CD4-positive, alpha-beta T cell (primary cell): ENCODE measurements at places on chromosomes 7 and 10. TPM values are rescaled to one million over a fixed set of nuclear protein-coding genes. Genes with fewer than 3 reads are reported as not detected.
A peak's percentile ranks its signal among the peaks of the same experiment; 100 is the strongest.

Gene TLX1
- not detected for total RNA-seq

DNA sequence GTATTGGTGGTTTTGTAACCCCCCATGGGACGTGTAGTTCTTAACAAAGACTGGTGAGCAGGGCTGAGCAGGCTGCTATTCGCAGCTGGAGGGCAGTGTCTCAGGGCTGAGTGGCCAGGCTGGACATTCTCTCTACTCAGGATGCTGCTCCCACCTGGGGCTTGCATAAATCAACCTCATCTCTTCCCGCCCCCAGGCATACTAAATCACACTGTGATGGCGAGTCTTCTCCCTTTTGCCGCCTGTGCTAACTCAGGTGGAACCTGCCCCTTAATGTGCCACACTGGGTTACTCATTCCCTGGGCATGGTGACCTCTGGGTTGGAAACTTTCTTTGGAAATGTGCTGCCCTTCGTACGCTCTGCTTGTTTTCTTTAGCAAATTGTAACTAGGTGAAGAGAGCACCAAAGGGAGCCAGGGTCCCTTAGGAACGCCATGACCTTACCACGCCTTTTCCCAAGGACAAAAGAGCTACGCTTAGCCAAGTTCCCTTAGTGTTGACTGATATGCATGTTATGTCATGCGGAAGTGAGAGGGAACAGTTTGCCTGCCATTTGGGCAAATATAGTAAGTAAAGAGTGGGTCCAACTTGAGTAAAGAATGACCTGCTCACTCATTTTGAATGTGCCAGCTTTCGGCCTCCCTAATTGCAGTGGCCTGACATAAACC is 40.4 kb upstream of the COBL start:
- no peaks in the 10 kb centered on the region for H3K4me1 ChIP-seq
- peaks cover 2% of the 10 kb centered on the region for H3K27me3 ChIP-seq
- no peak overlapping the region for H3K27ac ChIP-seq
- H3K36me3 ChIP-seq = no peaks in the 10 kb centered on the region

Gene TMEM270
- not detected for total RNA-seq

DNA sequence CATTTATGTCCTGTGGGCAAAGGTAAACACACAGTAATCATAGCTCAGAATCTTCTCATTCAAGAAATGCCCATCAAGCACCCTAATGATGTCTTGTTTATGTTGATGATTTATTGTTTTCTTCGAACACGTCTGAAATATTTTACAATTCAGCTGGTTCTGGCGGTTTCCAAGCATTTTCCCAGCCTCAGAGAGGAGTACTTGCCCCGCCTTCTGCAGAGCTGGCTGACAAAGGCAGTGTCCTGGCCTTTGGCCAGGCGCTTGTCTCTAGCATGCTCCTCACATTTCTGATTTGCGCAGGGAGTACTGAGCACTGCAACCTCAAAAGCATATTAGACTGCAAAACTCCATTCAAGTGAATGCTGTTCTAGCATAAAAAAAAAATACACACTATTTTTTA is 314.2 kb upstream of the GNAI1 start:
- DNase-seq = no peak
- H3K4me1 ChIP-seq = no peaks in the 10 kb centered on the region
- no peaks in the 10 kb centered on the region for H3K36me3 ChIP-seq
- H3K27ac ChIP-seq = no peak overlapping the region

Gene HTR7
- total RNA-seq = 0.08 TPM

GRCh38 chr7:70529436-70529835 is 602.5 kb upstream of the GALNT17 start:
- H3K27me3 ChIP-seq = no peaks in the 10 kb centered on the region
- no peak overlapping the region for H3K27ac ChIP-seq

GRCh38 chr7:135763261-135763660 is 14.6 kb upstream of the FAM180A start:
- H3K36me3 ChIP-seq = no peaks in the 10 kb centered on the region
- no peak for DNase-seq
- peaks cover 8% of the 10 kb centered on the region for H3K27me3 ChIP-seq

GRCh38 chr7:100629117-100629716 is 12.1 kb downstream of the TFR2 start:
- no peaks in the 10 kb centered on the region for H3K36me3 ChIP-seq
- H3K27me3 ChIP-seq = no peaks in the 10 kb centered on the region
- H3K4me3 ChIP-seq = no peak overlapping the region
- H3K27ac ChIP-seq = no peak overlapping the region
- peaks cover 44% of the 10 kb centered on the region for H3K4me1 ChIP-seq

DNA sequence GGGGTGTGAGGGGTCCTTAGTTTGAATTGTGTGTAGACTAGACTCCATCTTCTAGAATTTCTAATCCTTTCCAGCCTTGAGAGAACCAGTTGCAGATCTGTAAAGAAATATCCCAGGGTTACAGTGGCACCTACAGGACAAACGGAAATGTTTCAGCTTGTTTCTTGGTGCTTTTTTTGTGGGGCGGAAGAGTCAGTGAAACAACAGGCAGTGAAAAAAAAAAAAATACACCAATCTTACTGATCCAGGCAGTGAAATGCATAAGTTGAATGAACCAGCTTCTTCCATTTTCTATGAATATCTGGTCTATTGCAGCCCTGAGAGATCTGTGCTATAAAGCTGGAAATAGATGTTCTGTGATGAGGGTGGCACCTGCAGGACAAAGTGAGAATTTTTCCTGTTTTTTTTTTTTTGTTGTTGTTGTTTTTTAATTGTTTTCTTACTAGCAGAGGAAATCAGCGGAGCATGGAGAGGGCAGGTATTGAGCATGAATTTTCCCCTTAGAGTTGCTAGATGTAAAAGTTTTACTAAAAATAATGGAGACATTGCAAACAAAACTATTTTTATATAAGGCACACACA is 81.9 kb upstream of the DYNC1I1 start:
- no peak overlapping the region for H3K4me3 ChIP-seq
- no peak overlapping the region for H3K27ac ChIP-seq
- no peaks in the 10 kb centered on the region for H3K36me3 ChIP-seq
- no peak for DNase-seq
- no peaks in the 10 kb centered on the region for H3K4me1 ChIP-seq
- H3K27me3 ChIP-seq = no peaks in the 10 kb centered on the region

Gene CADPS2
- total RNA-seq = not detected

Gene CPVL
- 3.8 TPM for total RNA-seq

DNA sequence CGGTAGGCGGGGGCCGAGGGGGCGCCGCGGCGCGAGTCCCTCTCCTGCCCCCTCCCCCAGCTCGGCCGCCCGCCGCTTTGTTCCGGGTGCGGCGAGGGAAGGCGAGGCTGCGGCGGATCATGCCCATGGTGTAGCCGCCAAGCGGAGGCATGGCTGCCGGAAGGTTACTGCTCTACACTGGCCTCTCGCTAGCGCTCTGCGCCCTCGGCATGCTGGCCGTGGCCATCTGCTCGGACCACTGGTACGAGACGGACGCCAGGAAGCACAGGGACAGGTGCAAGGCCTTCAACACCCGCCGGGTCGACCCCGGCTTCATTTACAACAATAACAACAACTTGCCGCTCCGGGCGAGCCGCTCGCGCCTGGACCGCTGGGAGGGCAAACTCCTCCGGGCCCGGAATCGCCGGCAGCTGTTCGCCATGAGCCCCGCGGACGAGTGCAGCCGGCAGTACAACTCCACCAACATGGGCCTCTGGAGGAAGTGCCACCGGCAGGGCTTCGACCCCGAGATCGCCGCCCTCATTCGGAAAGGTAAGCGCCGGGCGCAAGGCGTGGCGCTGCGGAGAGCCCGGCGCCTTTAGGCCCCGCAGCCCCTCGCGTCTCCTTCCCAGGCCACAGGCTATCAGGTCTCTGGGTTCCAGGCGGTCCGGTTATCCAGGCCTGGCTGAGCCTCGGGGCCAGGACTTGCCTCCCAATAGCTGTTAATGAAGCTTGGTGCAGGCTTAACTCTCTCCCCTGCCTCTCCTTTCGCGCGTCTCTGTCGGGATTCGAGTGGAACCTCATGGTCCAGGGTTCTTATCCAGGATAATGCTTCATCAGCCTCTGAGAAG is 513 bp downstream of the TMEM178B start:
- H3K36me3 ChIP-seq = no peaks in the 10 kb centered on the region
- H3K27ac ChIP-seq = no peak overlapping the region
- peaks cover 35% of the 10 kb centered on the region for H3K4me1 ChIP-seq
- H3K4me3 ChIP-seq = peak overlapping the region; percentile 50

GRCh38 chr10:104351919-104352318 is 1.7 kb upstream of the CFAP58 start:
- no peaks in the 10 kb centered on the region for H3K27me3 ChIP-seq
- no peaks in the 10 kb centered on the region for H3K36me3 ChIP-seq
- H3K4me1 ChIP-seq = peaks cover 27% of the 10 kb centered on the region
- DNase-seq = no peak
- H3K4me3 ChIP-seq = peak overlapping the region; percentile 20
- no peak overlapping the region for H3K27ac ChIP-seq

DNA sequence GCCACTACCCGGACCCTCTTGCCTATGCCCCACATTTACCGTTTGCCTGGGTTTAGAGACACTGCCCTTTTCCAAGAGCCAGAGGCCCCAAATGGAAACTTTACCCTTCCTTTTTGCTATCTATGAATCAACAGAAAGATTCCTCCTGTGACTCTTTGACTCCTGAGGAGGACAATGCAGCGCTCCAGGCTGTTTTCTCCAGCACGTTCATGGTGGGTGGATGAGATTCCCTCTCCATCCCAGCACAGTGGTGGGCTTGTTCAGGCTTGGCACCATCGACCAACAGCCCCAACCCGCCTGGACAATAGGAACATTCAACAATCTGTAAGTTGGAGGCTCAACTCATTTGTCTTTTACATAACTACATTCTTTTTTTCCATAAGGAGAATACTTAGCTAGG is 55.9 kb downstream of the DLD start:
- H3K27ac ChIP-seq = no peak overlapping the region
- H3K36me3 ChIP-seq = no peaks in the 10 kb centered on the region
- no peaks in the 10 kb centered on the region for H3K4me1 ChIP-seq
- H3K27me3 ChIP-seq = no peaks in the 10 kb centered on the region
- DNase-seq = no peak

DNA sequence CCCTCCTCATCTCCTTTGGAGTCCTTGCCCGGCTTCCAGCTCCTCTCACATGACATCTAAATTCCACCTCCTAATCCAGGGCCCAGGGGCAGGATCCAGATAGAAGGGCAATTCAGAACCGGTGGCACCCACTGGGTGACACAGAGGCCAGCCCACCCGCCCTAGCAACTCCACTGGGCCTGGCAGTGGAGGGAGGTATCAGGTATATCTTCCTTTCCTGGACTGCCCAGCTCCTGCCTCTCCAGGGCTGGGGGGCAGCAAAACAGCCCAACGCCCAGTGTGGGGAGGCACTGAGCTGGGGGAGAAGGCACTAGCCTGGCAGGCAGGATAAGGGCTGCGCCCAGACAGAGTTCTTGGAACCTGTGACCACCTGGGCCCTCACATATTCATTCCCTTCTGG is 10.4 kb upstream of the TRIM8 start:
- no peaks in the 10 kb centered on the region for H3K27me3 ChIP-seq
- DNase-seq = no peak
- H3K36me3 ChIP-seq = peaks cover 16% of the 10 kb centered on the region
- peaks cover 48% of the 10 kb centered on the region for H3K4me1 ChIP-seq

- no peak overlapping the region for H3K27ac ChIP-seq
- H3K36me3 ChIP-seq = no peaks in the 10 kb centered on the region
- no peaks in the 10 kb centered on the region for H3K27me3 ChIP-seq
- DNase-seq = no peak
- H3K4me1 ChIP-seq = no peaks in the 10 kb centered on the region
- no peak overlapping the region for H3K4me3 ChIP-seq
Measured at GRCh38 chr10:20767028-20767427, 130.1 kb downstream of the NEBL start.

Gene SPDYE16
- total RNA-seq = not detected

GRCh38 chr7:55140941-55141278 is 122.1 kb downstream of the EGFR start:
- H3K4me3 ChIP-seq = no peak overlapping the region
- no peaks in the 10 kb centered on the region for H3K36me3 ChIP-seq
- no peak overlapping the region for H3K27ac ChIP-seq
